Activated CD8-positive, alpha-beta memory T cell treated with anti-CD3 and anti-CD28 coated beads, Interleukin-2, amount 50 U/mL, for 4 hours (primary cell): ENCODE measurements at places on chromosomes 1 and 21.
A peak's percentile ranks its signal among the peaks of the same experiment; 100 is the strongest.

GRCh38 chr21:28106370-28106890 is 886.2 kb downstream of the LTN1 start:
- DNase-seq = no peak

GRCh38 chr1:225449261-225449660 is 21.4 kb upstream of the LBR start:
- no peak for DNase-seq

DNA sequence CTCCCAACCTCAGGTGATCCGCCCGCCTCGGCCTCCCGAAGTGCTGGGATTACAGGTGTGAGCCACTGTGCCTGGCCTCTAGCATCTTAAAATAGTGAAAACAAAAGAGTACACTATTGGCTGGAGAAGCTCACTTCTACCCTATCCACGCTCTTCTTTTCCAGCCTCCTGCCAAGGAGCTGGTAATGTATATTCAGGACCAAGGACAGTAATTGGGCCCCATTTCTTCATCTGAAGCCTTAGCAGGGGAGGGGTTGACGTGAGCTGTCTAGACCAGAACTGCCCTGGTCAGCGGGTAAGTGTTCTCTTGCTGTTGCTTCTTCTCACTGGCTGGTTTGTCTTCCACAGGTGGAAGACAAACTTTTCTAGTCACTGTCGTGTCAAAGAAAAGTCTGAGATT is 70.2 kb downstream of the DNM3 start:
- no peak for DNase-seq

GRCh38 chr1:147613506-147613905 is 56.8 kb downstream of the ACP6 start:
- no peak for DNase-seq

- no peak for DNase-seq
Measured at GRCh38 chr21:23217597-23217996, 2219.4 kb downstream of the NCAM2 start.

GRCh38 chr1:25065795-25066238 is 135.7 kb upstream of the RUNX3 start:
- DNase-seq = peak; percentile 52

GRCh38 chr1:113983391-113983790 is 4.1 kb downstream of the OLFML3 start:
- no peak for DNase-seq

GRCh38 chr1:211378844-211379243 is 52.2 kb downstream of the TRAF5 start:
- no peak for DNase-seq

- no peak for DNase-seq
Measured at GRCh38 chr21:46183910-46184624, at the start of gene SPATC1L. Gene SPATC1L (minus strand): TSS chr21:46184459. CDS start chr21:46182816, 1,643 bp downstream.

DNA sequence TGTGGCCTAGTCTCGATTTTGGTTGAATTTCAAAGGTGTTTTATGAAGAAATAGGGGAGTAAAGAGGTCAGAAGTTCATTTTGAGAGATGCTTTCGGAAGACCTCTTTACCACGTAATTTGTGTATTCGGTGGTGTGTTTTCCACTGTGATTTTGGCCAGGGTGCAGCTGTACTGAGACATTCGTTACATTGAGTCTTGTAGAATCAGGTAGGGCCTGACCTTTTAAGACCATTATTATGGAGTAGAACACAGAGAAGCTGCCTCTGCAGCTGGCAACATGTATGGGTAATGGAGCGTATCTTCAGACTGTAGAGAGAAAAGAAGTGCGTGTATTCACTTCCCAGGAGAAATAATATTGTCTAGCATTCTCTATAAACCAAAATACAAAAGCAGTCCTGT is 326.5 kb downstream of the PDE4B start:
- DNase-seq = no peak

DNA sequence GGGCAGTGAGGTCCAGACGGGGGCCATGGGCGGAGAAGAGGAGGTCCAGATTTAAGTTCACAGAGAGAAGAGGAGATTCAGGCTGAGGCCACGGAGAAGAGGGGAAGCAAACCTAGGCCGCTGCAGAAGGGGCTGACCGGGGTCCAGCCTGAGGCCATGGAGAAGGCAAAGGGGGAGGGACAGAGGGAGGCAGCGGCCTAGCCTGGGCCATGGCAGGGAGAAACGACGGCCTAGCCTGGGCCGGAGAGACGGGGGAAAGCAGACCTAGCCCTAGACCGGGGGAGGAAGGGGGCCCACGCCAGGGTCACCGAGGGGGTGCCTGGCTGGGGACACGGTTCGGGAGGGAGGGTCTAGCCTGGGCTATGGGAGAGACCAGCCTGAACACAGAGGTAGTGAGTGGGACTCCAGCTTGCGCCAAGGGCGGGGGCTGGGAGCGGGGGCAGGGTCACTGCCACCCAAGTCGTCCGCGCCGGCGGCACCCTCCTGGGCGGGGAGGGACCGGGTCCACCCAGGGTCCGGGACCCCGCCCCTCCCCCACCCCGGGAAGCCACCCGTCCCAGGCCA is 459 bp downstream of the CAPZB start:
- no peak for DNase-seq

DNA sequence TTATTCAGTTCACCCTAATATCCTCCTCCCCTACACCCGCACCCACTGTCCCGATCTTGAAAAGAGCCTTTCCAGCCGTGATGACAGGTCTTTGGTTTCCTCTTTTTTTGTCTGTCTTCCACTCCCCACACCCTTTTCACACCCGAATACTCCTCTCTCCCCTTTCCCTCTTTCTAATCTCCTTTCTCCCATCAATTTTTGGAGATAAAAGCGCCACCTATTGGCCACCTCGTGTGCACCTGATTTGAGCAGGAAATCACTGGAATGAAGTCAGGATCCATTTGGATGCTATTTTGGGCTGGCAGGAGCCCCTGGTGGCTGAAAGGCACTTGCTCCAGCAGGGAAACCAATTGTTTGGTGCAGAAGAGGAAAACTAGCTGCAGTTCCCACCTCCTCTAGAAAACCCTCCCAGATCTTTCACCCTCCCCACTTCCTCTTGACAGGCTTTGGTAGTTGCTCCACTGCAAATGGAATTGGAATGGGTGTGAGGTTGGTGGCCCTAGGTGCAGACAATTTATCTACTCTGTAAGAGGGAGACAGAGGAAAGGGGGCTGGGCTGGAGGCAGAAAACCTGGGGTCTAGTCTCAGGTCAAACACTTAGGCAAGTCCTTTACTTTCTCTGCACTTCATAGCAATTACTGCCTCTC is 8.4 kb downstream of the FOXE3 start:
- no peak for DNase-seq

- DNase-seq = no peak
Measured at GRCh38 chr21:14376854-14377253, 6.1 kb downstream of the HSPA13 start.

GRCh38 chr1:210607361-210607760 is 278.7 kb downstream of the HHAT start:
- no peak for DNase-seq

GRCh38 chr1:9115351-9116205 is 13.3 kb downstream of the GPR157 start:
- no peak for DNase-seq

- DNase-seq = no peak
Measured at GRCh38 chr1:1833916-1834325, 55.7 kb upstream of the NADK start.

- no peak for DNase-seq
Measured at GRCh38 chr1:66258404-66259105, 275.4 kb upstream of the SGIP1 start.

GRCh38 chr1:83799594-83799993 is 199.3 kb downstream of the TTLL7 start:
- DNase-seq = no peak

- DNase-seq = peak; percentile 73
Measured at GRCh38 chr1:54996359-54996868, 2.3 kb upstream of the BSND start.

DNA sequence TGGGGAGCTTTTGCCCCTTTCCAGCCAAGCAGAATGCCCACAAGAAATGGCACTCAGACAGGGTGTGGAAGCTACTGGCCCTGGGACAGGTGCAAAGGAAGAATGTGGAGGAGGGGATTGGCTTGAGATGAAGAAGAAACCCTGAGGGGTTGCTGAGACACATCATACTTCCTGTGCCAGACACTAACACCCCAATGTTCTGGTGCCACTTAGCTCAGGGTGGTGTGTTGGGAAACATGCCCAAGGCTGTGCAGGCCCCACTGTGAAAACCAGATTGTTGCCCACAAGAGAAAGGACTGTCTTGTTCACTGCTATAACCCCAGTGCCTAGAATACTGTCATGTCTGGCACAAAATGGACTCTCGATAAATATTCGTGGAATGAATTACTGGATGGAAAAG is 9.9 kb upstream of the PAQR6 start:
- DNase-seq = no peak

- DNase-seq = no peak
Measured at GRCh38 chr1:243253926-243254232, 1.2 kb downstream of the CEP170 start.

DNA sequence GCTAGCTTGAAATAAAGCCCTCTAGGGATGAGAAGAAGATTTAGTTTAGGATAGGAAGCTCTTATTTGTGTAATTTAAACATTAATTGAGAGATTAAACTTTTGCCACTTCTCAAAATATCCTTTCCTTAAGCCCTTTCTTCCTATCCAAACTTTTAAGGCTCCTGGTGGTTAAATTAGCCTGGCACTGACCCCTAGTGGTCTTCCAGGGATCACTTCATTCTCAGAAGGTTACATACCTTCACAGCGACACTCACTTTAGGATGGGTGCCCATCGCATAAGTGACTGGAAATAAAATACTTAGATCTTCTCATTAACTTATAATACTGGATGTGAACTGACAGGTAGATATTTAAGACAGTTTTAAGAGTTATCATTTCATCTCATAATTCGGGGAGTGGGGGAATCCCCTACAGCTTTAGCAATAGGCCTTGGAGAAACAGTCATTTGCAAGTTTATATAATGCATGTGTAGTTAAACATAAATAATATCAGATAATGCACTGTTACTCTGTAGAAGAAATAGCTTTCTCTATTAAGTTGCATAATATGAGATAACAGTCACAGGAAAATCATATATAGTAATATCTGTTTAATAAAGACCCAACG is 7.4 kb downstream of the LHX9 start:
- DNase-seq = no peak

DNA sequence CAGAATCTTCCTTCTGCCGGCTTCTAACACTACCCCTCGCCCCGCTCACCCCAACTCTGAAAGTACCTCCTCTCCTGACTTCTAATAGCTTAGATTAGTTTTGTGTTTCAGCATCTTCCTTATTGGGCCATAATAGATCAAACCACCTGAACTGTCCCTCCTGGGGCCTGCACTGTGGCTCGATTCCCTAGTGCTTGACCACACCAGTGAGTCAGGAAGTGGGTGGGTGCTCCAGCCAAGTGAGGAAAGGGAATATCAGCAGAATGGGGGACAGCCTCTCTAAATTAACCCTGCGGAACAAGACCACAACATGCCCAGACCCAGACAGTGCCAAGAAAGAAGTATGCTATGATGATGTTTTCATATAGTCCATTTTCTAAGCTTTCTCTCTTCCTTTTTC is 8.5 kb downstream of the SERTAD4 start:
- DNase-seq = no peak

GRCh38 chr1:160095382-160096105 is 2.9 kb downstream of the IGSF8 start:
- DNase-seq = no peak

DNA sequence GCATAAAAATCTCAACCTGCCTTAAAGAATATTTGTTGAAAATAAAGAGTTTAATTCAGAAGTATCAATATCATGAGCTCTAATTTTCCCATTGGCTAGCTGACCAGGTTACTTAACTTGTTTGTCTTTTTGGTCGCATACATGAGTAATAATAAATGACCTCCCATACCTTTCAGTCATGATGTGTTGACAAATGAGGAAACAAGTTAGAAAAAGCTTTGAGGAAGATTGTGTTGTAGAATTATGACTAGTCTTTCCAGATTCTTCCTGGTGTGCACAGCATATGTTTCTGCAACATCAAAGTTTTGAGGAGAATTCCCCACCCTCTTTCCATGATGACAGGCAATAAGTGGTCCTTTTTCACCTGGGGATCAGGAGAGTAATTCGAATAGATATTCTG is 17.6 kb upstream of the PAPPA2 start:
- DNase-seq = no peak

DNA sequence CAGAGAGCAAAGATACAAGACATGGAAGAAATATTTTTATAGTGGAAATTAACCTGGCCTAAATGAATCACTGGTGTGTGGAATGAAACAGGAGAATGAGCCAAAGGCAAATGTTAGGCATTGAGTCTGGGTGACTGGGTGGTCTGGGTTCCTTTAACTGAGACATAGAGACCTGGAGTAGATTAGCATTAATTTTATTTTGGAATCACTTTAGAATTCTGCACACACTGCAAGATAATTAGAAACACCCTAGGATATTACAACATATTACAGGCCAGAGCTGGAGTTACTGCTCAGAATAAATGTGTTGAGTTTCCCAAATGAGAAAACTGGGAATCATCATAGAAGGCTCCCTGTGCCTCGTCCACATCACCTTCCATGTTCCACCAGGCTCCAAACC is 85.5 kb downstream of the PLPPR5 start:
- no peak for DNase-seq

GRCh38 chr1:230068621-230068873 is 1.5 kb downstream of the GALNT2 start:
- DNase-seq = no peak

DNA sequence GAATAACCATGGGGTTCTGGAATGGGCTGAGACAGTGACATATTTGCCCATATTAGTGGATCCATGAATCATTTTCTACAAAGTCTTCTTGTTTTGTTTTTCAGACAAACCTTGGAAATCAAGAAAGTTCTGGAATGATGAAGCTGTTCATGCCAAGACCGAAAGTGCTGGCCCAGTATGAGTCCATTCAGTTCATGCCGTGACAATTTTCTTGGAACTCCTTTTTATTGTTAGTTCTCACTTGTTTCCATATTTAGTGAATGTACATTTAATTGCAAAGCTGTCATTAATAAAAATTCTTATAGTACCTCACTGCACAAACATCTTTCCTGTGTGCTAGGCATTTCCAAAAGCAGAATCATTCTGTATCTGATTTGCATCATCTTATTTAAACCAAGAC is 100.6 kb upstream of the KCNJ15 start:
- no peak for DNase-seq

DNA sequence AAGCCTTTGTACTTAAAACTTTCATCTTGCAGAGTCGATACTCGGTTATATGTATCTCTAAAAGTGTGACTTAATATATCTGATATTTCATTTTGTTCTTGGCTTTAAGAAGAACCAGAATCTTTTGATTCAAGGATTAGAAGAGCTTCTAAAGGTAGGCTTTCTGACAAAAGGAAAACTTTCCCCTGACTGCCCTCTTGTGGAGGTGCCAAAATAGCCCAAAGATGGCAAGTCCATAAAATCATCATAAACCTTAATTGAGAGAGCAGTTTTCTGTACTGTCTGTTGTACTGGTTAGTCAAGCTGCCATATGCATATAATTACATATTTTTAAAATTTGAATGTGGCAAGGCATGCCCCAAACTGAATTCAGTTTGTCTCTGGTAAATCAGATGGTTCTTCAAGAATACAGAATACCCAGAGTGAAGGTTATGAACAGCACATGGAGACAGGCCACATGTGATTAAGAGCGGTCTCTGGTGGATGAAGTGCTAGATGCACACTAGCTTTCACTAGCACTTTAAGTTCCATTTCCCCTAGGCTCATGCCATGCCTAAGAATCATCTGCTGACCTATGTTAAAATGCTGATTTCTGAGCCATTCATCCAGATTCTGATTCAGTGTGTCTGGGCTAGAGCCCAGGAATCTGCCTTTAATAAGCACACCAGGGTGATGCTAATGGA is 27.7 kb upstream of the ELAVL4 start:
- DNase-seq = no peak

GRCh38 chr1:116877141-116877818 is 32.4 kb upstream of the PTGFRN start:
- no peak for DNase-seq

- DNase-seq = no peak
Measured at GRCh38 chr1:226532553-226532952, 16.0 kb upstream of the STUM start.
